Activated CD4-positive, alpha-beta memory T cell treated with anti-CD3 and anti-CD28 coated beads for 36 hours (primary cell): ENCODE measurements at places on chromosomes 7 and 10. TPM values are rescaled to one million over a fixed set of nuclear protein-coding genes. Genes with fewer than 3 reads are reported as not detected.

FAM25A gene
- total RNA-seq = not detected

ACBD5 gene
- 14.6 TPM for total RNA-seq

NXPH1 gene
- not detected for total RNA-seq

RTKN2 gene
- 5.9 TPM for total RNA-seq

PSMA2 gene
- total RNA-seq = 196 TPM

PHTF2 gene
- total RNA-seq = 41.2 TPM

PTN gene
- total RNA-seq = not detected

THSD7A gene
- total RNA-seq = not detected

RASSF4 gene
- 0.77 TPM for total RNA-seq

SAMD9L gene
- 19.1 TPM for total RNA-seq

CRPPA gene
- 0.59 TPM for total RNA-seq

MACC1 gene
- total RNA-seq = 0.10 TPM

IGFBP1 gene
- total RNA-seq = not detected
